ENCODE measurements at places on chromosomes 13 and 19. TPM values are rescaled to one million over a fixed set of nuclear protein-coding genes. Genes with fewer than 3 reads are reported as not detected.

DNA sequence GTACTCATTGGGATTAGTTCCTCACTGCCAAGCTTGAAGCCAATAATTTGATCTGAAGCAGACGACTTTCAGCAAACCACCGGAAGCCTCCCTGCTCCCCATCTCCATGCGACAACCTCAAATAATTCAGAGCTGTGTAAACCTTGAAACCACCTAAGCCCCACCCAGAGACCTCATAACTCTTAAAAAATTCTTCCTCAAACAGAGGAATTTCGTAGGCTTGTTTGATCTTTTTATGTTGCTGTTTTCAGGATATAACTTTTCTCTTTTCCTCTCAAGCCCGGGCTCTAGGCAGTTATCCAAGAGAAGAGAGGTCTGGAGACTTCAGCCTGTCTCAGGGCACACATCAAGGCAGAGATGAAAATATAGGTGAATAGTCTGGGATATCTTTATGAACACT, 311.6 kb downstream of the KCNRG start:
- no peak for DNase-seq

GRCh38 chr13:30697996-30698401, 37.3 kb upstream of the ALOX5AP start:
- no peak for DNase-seq

DNA sequence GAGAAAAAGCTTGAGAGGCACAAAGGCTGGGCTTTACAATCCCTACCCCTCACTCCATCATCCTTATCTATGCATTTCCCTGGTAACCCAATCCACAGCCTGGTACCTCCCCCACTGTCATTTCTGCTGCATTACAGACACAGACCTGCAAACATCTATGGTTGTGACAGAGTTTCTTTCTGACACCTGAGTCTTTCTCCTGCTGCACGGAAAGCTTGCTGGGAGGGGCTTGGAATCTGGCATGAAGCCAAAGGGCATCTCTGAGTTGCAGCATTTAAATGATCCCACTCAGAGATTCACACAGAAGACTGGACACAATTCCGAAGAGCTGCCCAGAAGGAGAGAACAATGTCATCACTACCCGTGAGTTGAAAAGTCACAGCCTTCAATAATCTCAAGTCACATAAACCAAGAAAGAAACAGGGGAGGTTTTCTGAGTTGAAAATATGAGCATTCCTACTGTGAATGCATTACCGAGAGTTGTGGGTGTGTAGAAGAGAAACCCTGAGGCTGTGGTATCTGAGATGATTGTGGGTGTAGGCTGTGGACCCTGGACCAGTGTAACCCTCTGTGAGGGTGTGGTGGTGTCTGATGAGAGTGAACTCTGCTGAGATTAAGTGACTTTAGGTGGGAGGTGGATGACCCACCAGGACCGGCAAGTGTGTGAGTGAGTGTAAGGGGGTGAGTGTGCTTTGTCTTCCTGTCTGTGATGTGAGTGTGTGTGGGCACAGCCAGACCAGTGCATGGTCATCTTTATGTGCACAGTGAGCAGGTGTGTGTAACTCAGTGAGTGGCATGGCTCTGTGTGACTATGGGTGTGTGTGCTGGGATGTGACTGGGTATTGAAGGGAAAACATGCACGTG, at the start of gene LGALS14:
LGALS14 (plus strand) TSS at position 301 of the 864 bp plus-strand sequence; CDS start at position 349, 48 bp downstream.
- DNase-seq: no peak

GRCh38 chr13:41111454-41111853, 21.1 kb downstream of the KBTBD6 start:
- no peak for DNase-seq

DNA sequence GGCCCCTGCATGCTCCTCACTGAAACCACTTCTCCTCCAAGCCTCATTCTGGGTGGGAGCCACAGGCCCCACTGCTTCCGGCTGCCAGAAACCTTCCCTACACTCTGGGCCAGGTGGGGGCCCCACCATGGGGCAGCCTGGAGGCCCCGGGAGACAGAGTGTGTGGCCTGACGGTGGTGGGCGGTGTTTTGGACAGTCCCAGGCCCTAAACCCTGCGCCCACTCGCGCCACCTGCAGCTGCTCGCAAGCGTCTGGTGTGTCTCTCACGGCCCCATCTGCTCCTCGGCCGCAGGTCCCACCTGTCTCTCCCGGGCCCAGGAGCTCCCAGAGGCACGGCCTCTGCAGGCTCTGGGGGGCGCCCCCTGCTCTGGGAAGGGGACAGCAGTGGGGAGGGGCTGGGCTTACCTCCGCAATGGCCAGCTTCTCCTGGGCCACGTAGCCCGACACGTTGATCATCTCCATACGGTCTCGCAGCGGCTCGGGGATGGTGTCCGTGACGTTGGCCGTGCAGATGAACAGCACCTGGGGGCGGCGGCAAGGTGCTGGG, 5.6 kb downstream of the RPL36 start:
- no peak for DNase-seq

DNA sequence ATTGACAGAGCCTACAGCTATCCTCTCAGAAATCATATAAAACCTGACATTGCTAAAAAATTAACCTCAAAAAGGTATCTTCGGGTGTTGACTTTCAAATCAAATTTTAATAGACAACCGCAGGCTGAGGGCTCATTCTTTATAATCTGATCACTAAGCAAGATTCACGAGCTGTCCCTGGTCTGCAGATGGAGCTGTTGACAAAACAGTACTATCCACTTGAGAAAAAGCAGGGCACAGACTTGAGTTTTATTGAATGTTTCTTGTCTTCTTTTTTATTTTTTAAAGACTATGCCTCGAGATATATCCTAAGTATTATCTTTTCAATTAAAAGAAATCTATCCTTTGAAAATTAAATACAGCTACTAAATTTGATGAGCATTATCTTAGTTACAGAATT, 540.5 kb downstream of the PCDH9 start:
- peak; percentile 24 for DNase-seq

Gene WIZ
- 118 TPM for total RNA-seq

Gene ISOC2
- total RNA-seq: 79.1 TPM

Data from testis (tissue), 5 donors.